ENCODE measurements at places on chromosomes 7 and 10.
A peak's percentile ranks its signal among the peaks of the same experiment; 100 is the strongest.

DNA sequence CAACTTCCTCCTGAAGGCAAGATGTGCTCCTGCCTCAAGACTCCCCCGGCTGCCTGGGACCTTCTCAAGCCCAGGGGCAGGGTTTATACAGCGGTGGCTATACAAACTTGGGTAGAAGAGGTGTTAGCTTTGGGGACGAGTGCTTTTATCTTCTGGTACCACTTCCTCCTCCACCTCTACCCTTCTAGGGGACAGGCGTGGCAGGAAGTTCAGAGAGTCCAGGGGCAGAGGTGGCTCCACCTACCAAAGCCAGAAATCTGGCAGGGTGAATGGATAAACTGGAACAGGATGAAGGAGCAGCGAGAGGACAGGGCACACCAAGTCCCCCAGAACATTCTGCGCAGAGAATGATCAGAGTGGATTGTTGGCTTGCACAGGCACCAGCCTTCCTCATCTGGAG, 24.0 kb upstream of the TM9SF3 start:
- no peak for DNase-seq

- DNase-seq = no peak
Measured at GRCh38 chr7:69328516-69328915, 269.8 kb upstream of the AUTS2 start.

DNA sequence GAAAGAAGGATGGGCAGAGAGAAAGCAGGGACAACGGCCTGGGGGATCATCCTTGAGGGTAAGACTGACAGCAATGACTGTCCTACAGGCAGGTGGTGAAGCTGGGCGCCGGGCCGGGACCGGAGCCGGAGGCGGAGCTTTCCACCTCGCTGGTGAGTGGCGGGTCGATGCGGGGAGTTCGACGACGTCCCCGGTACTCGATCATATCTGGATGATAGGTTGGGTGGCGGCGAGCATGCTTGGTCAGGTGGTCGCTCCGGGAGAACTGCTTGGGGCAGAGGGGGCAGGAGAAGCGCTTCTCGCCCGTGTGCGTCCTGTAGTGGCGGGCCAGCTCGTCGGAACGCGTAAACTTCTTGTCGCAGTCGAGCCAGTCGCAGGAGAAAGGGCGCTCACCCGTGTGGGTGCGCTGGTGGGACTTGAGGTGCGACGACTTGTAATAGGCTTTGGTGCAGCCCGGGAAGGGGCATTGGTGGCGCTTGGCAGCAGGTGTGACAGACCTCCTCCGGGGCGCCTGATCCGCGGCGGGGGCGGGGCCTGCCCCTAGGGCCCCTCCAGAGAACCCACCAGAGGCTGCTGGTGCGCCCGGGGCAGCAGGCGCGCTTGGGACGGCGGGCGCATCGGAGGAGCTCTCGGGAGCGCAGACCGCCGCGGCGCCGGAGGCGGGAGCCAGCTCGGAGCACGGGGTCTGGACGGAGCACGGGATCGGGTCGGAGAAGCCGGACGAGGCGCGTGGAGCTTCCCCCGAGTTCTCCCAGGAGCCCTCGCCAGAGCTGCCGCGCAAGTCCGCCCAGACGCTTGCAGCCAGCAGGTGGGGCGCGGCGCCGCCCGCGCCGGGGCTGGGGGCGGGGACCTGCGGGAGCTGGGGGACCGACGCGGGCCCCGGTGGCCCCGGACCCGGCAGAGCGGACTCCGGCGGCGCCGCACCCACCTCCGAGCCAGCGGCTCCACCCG, 752 bp downstream of the KLF14 start:
- DNase-seq = peak; percentile 50

DNA sequence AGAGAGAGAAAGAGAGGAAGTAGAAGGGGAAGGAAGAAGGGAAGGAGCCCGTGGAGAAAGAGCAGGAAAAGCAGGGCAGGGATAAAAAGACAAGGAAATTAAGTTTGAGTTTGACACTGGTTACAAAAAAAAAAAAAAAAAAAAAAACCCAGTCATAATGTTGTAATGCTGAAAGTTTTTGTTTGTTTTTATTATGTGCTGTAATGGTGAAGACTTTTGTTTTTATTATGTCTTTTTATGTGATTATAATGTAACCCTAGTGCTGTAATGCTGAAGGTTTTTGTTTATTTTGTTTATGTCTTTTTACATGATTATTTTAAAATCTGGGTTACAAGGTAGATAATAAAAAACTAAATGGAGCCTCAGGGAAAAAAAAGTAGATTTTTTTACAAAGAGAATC, 184.8 kb downstream of the SEMA3A start:
- no peak for DNase-seq

- DNase-seq = no peak
Measured at GRCh38 chr7:108062250-108063014, 59.5 kb upstream of the LAMB1 start.

GRCh38 chr7:103651593-103652377, 205.8 kb upstream of the SLC26A5 start:
- DNase-seq = no peak

- no peak for DNase-seq
Measured at GRCh38 chr7:137935884-137936508, 65.9 kb downstream of the CREB3L2 start.

- no peak for DNase-seq
Measured at GRCh38 chr10:71771821-71772617, 1.3 kb downstream of the VSIR start.

DNA sequence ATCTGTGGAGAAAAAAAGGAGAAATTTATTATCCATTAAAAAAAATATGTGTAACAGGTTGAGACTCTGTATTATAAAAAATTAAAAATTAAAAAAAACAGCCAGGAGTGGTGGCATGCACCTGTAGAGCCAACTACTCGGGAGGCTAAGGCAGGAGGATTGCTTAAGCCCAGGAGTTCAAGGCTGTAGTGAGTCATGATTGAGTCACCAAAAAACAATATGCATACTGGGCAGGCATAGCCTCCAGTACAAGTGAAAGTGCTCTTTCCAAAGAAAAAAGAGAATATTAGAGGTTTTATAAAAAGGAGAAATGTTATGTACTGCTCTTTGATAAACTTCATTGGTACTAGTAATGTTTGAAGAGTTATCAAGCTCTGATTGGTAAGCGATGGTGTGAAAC, 647.1 kb upstream of the ZWINT start:
- DNase-seq = no peak

GRCh38 chr7:1255080-1255816, 22.6 kb downstream of the UNCX start:
- DNase-seq = no peak

DNA sequence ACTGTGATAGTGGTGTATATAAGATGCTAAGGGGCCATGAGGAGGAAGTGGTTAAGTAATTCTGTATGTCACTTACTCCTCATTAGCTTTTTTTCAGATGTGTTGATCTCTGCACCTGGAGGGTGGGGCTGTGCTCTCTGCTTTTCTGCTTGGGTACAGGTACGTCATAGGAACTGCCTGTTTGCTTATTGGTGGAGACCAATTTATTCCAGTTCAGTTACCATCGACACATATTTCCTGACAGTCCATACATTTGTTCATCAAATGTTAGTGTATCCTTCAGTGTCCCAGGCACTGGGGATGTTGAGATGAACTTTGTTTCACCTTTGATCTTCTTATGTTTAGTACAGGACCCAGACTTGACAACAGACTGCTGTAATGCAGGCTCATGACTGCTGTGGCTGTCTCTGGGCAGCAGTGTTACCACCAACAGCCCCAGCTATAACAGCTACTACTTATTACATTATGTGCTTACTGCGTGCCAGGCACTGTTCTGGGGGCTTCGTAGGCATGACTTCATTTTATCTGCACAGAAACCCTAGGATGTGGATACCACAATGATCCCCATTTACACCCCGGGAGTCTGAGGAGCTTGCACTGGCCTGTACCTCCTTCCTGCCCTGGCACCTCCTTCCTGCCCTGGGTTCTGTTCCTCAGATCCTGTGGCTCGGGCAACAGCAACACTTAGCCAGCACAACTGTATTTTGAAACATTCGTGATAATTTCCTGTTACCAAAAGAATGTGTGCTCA, 87.4 kb downstream of the BUB3 start:
- DNase-seq = no peak

GRCh38 chr7:104469166-104469820, 140.9 kb downstream of the LHFPL3 start:
- no peak for DNase-seq

GRCh38 chr7:90701021-90701420, 104.9 kb downstream of the CDK14 start:
- no peak for DNase-seq

DNA sequence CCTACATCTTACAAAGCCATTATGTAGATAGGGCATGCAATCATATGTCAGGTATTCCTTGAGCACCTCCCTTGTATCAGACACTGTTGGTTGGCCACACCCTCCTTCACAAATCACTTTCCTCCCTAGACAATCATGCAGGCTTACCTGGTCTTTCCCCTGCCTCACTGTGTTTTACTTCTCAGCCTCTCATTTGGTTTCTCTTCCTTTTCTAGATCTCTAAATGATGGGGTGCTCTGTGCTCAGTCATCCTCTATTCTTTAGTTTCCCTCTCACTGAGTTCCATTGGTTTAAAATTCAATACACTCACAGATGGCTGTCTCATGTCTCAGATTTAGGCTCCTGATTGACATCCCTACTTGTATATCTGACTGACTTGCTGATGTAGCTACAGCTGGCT, 31.4 kb downstream of the ANK3 start:
- no peak for DNase-seq

DNA sequence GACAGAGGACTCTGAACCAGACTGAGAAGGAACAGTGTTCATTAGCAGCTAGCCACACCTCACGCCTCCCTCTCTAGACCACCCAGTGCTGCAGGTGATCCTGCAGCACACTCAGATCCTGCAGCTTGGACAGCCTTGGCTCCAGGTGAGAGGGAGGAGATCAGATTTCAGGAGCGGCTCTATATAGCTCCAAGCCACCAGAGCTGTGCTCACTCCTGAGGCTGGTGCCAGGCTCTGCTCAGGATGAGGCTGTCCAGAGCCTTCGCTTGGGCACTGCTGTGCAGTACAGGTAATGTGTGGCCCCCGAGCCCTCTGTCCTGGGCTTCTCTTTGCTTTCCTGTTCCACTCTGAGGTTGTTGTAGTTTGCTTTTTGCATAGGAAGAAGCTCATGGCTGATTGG, 42.4 kb downstream of the C10orf120 start:
- DNase-seq = no peak

GRCh38 chr10:117617086-117617485, 74.5 kb downstream of the EMX2 start:
- DNase-seq = no peak

GRCh38 chr10:9253121-9253520, 1198.6 kb downstream of the GATA3 start:
- no peak for DNase-seq

- no peak for DNase-seq
Measured at GRCh38 chr7:19762631-19763030, 10.8 kb downstream of the TMEM196 start.

DNA sequence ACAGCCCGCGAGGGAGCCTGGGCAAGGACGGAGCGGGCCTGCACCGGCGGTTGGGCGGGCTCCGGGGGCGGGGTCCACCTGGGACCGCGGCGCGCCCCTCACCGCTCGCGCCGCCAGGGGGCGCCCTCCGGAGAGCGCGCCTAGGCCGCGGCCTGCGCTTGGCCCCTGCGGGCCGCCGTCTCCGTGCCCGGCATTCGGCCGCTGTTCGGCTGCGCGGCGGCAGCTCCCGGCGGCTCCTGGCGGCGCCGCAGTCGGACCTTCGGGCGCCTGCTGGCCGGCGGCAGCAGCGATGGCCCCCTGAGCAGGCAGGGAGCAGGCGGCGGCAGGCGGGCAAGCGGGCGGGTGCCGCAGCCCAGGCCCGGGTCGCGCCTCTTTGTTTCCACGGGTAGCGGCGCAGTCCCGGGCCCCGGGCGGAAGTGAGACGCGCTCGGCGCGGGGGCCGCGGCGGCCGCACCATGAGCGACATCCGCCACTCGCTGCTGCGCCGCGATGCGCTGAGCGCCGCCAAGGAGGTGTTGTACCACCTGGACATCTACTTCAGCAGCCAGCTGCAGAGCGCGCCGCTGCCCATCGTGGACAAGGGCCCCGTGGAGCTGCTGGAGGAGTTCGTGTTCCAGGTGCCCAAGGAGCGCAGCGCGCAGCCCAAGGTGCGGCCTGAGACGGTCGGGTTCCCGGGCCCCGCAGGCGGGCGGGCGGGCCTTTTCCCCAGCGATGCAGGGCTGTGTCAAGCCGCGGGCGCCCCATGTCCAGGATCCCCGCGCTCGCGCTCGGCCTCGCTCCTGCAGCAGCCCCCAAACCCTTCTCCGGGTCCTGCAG, at the start of gene INTS15:
Gene INTS15 (plus strand): TSS at position 193 of the 816 bp plus-strand sequence. CDS start 263 bp downstream, at position 456.
- peak; percentile 82 for DNase-seq

DNA sequence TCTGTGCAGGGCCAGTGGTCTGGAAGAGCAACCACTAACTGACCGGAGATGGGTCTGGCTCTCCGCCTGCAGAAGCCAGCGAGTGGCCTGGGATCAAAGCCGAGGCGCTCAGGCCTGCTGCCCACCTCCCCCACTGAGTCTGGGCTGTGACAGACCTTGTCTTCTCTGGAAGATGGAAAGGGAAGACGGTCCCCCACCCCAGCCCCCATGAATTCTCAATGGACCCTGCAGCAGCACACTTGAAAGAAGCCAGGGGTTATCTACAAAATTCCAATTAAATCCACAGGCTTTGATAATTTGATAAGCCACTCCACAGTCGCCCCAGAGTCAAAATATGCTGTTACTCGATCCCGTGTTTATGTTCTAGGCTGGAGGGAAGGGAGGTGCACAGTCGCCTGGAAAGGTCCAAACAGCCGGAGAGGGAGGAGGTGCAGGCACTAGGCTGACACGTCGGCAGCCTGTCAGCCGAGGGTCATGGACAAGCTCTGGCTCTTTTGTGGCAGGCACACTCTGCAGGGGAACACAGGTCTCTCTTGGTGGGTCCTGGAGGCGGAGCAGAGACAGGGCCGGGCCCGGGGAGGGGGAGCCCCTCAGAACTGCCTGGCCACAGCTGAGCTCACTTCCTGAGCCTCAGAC, 134.9 kb downstream of the SH3PXD2A start:
- peak; percentile 82 for DNase-seq

DNA sequence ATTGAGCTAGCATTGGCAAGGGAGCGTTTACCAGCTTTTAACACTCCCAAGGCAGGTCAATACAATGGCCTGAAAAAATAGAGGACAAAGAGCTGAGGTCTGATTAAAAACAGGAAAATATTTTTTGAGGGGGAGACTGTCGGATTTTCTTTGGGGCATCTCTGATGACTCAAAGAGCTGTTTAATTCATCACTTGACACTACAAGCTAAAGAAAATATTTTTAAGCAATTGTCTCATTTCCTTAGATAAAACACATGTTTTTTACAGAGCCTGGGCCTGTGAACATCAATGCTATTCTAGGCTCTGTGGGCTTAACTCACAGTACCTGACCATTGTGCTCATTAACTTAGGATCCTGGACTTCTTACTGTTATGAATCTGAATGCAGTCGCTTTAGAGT, 100.8 kb downstream of the NRP1 start:
- no peak for DNase-seq

DNA sequence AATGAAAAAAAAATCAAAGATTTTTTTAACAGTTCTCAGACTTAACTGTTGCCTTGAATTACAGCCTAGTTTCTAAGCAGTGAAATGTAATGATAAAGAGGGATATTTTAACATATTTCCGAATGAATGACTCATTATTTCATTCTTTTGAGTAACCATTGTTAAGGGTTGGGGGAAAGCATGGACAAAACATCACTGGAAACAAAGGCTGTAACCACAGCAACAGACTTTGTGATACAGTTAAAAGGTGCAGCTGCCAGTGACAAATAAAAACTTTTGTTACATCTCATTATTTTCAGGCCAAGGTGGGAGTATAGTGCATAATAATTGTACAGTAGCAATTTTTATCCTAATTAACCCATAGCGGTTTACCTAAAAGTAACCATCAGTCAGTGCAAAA, 172.6 kb downstream of the LRRTM3 start:
- no peak for DNase-seq

Measured in ELF-1 (cell line).